Stimulated activated CD4-positive, alpha-beta T cell treated with anti-CD3 and anti-CD28 coated beads, Interleukin-1b, Interleukin-23, amount 100 ng/mL, for 4 hours (primary cell): ENCODE measurements at places on chromosomes 7 and 10.

GRCh38 chr7:133040674-133041073, 41.2 kb downstream of the CHCHD3 start:
- no peak for DNase-seq

- no peak for DNase-seq
These were observed 1274.9 kb upstream of the SORCS1 start for GRCh38 chr10:108439397-108439796.

- DNase-seq, result no peak
These were observed 11.6 kb downstream of the CLEC2L start for GRCh38 chr7:139534966-139535651.

- DNase-seq, result no peak
These were observed 54.4 kb downstream of the ITGB8 start for GRCh38 chr7:20385126-20385525.

- DNase-seq, result no peak
These were observed 133.7 kb upstream of the CTBP2 start for GRCh38 chr10:125294109-125294508.

- DNase-seq, result no peak
These were observed 137.1 kb downstream of the SLC25A13 start for GRCh38 chr7:96184783-96185182.

GRCh38 chr10:33939892-33940291, 605.4 kb upstream of the NRP1 start:
- DNase-seq, result no peak

DNA sequence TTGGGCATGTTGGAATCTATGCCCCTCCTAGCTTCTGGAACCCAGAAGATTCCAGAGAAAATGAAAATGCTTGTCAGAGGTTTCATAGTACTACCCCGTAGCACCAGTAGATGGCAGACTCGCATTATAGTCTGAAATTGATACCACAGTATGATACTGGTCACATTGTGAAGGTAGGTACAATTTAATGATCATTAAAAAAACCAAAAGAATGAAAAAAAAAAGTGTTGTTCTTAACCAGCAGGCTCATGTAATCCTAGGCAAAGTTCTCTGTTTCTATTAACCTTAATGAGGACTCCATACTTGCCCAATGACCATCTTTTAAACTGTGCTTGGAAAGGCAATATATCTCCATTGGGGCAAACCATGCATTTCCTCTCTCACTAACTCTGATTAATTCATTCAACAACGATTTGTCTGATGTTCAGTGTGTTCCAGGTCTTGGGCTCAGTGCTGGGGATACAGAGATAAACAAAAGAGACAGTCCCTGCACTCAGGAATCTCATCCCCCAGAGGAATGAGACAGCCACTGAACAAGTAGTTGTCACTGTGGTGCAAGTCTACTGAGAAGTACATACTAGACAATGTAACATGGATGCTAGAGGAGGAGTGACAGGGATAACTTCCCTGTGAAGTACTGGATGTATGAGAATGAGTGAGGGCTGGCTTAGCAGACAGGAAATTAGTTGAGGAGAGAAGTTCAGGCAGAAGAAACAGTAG, 223.5 kb upstream of the PHYHIPL start:
- DNase-seq, result no peak

- DNase-seq, result no peak
These were observed 345.9 kb downstream of the KIF20B start for GRCh38 chr10:90047243-90047729.

- no peak for DNase-seq
These were observed 124.3 kb downstream of the CUX1 start for GRCh38 chr7:101941481-101942383.

DNA sequence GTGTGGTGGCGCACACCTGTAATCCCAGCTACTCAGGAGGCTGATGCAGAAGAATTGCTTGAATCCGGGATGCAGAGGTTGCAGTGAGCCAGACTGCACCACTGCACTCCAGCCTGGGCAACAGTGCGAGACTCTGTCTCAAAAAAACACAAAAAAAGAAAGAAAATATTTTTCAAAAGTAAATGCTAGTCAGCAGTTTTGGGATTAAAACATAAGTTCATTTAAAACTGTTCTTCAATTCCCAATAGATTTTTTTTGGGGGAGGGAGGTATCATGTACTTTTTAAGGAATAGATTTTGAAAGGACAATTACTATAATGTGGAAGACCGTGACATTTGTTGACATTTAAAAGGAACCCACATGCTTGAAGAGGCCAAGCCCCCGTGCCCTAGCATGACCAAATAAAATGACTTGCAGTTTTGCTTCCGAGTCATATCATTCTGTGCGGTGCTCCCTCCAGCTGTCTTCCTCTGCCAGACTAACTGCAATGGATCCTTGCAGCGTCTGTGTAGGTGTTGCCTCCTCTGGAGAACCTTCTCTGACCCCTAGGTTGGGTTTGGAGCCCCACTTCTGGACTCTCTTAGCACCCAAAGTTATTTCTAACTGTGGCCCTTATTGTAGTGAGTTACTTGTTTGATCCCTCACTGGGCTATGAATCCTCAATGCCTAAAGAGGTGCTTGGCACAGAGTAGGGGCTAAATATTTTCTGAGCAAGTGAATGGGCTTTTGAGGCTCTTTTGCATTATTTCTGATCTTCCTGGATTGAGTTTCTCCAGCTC, 17.4 kb upstream of the HPS1 start:
- no peak for DNase-seq

- no peak for DNase-seq
These were observed 29.3 kb upstream of the SH3PXD2A start for GRCh38 chr10:103884681-103885139.

DNA sequence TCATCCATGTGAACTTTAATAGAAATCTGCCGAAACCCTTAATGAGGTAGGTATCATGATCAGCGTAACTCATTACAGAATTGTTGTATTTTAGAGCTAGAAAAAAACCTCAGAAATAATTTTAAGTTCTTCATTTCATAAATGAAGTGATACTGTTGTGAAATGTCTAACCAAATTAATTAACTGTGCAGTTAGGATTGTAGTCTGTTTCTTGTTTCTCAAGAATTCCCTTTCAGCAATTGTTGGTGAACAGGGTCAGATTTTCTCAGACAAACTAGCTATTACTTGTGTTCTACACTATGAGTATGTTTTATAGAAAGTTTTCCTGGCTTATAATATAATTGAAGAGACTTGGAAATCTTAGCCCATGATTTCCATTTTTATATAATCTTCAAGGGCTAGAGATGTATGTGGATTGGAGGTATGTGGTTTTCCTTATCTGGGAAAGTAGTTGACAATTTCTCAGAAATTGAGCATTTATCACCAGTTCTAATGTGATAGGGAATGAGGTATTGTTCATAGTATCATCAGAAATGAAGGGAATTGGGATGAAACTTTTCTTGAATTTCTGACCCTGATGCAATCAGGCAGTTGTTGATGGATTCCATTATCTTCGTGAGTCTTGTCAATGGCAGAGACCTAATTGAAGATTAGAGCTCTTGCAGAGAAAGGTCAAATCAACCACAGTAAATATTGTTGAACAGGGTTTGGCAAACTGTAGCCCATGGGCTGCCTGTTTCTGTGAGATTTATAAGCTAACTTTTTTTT, 55.0 kb downstream of the ST7 start:
- no peak for DNase-seq

DNA sequence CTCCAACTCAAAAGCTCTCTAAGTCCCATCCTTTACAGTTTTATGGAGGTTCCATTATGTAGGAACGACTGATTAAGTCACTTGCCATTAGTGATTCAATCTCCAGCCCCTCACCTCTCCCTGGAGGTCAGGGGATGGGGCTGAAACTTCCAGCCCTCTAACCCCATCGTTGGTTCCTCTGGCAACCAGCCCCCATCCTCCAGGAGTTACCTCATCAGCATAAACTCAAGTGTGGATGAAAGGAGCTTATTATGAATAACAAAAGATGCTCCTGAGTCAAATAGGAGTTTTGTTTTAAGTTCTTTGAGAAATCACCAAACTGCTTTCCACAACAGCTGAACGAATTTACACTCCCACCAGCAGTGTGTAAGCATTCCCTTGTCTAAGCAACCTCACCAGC, 494.3 kb upstream of the AUTS2 start:
- no peak for DNase-seq

- no peak for DNase-seq
These were observed 94.9 kb downstream of the AKR1D1 start for GRCh38 chr7:138170959-138171703.

DNA sequence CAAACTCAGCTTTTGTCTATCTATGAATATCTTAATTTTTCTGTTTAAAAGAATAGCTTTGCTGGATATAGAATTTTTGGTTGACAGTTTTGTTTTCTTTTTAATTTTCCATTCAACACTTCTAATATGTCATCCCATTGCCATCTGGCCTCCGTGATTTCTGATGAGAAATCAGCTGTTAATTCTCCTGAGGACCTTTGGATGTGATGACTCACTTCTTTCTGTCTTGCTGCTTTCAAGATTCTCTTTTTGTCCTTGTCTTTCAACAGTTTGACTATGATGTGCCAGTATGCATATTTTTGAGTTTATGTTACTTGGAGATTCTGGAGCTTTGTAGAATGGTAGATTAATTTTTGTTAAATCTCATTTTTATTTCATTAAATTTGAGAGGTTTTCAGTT, 38.4 kb downstream of the ZNF518A start:
- no peak for DNase-seq

GRCh38 chr10:91391920-91392319, 18.2 kb upstream of the HECTD2 start:
- no peak for DNase-seq

- no peak for DNase-seq
These were observed 1.7 kb downstream of the SHTN1 start for GRCh38 chr10:117003336-117003735.

DNA sequence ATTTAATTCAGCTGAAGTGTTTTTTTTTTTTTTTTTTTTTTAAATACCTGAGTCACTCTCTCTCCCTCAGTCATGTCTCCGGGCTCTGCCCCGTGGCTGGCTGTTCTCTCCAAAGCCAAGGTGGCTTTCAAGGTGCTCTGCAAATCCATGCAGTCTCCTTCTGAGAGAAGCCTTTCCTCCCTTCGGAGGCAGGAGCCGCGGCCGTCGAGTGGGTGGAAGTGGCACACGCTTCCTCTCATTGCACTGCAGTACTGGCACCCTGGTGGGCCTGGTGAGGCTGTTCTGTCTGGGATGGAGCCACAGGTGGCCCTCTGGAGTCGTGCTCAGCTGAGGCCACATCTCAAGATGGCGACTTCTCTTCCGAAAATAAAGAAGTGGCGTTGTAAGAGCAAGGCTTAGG, 221.8 kb downstream of the GLRX3 start:
- no peak for DNase-seq

DNA sequence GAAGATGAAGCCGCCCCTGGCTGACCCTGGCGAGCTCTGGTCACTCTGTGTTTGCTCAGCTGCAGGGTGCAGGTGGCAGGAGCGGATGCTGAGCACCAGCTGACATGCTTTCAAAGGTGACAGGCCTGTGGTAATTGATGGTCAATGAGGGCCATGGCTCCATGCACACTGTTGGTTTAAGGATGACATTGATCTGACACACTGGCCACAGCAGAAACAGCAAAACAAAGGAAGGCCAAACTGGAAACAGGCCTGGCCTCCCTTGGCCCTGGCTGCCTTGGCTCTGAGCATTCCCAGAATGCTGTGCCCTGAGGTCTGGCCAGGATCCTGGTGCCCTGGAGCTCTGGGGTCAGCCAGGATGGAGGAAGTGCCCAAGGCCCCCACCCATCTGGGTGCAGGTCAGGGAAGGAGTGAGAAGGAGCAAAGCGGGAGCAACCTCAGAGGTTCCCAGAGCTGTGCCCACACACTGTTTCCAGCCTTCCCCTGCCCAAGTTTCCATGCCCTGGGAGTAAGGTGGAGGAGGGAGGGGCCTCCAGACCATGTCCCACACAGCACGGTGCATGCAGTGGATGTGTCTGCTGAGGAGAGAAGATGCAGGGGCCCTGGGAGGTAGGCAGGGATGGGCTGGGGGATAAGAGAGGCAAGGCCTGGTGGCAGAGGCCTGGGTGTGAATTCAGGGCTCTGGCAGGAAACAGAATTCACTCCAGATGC, 302.2 kb downstream of the RPS24 start:
- DNase-seq, result no peak
